ENCODE measurements at places on chromosomes 3 and 15. TPM values are rescaled to one million over a fixed set of nuclear protein-coding genes. Genes with fewer than 3 reads are reported as not detected.

GRCh38 chr3:114274929-114275328, 18.9 kb upstream of the TIGIT start:
- no peak overlapping the region for H3K4me3 ChIP-seq
- no peak for DNase-seq
- H3K27me3 ChIP-seq: no peaks in the 10 kb centered on the region

- peak; percentile 72 for DNase-seq
- H3K4me3 ChIP-seq: no peak overlapping the region
- H3K4me1 ChIP-seq: peaks cover 10% of the 10 kb centered on the region
- no peaks in the 10 kb centered on the region for H3K27me3 ChIP-seq
Observed at GRCh38 chr15:64991536-64992135, 1.9 kb upstream of the SPG21 start.

GRCh38 chr3:16514021-16514700, 662 bp upstream of the RFTN1 start:
- H3K4me1 ChIP-seq: peaks cover 16% of the 10 kb centered on the region
- H3K36me3 ChIP-seq: no peaks in the 10 kb centered on the region
- H3K4me3 ChIP-seq: peak overlapping the region; percentile 62

DNA sequence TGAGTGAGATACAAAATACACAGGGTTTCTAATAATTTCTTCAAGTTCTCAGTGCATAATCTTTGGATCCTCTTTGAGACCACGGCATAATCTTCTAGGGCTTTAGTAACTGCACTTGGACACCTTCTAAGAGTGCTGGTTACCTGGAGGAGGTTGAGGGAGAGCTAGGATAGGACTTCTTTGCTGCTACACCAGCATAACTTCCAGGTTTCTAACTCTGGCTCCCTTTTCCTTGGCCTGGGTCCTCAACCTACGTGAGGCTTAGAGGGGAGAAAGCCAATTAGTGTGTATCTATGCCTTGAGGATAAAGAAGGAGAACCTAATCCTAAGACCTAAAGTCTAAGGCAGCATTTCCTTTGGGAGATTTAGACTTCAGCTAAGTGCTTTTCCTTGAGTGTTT, 184.8 kb downstream of the LSAMP start:
- H3K4me3 ChIP-seq: no peak overlapping the region
- peaks cover 61% of the 10 kb centered on the region for H3K4me1 ChIP-seq
- no peaks in the 10 kb centered on the region for H3K27me3 ChIP-seq
- no peak overlapping the region for H3K27ac ChIP-seq
- DNase-seq: no peak

Gene GPR160
- total RNA-seq: 1.1 TPM

GRCh38 chr15:82709081-82709420, 624 bp downstream of the AP3B2 start:
- H3K36me3 ChIP-seq: no peaks in the 10 kb centered on the region
- H3K4me3 ChIP-seq: peak overlapping the region; percentile 54
- H3K4me1 ChIP-seq: no peaks in the 10 kb centered on the region
- H3K27me3 ChIP-seq: no peaks in the 10 kb centered on the region
- DNase-seq: no peak

Gene DISP2
- total RNA-seq: 0.16 TPM

DNA sequence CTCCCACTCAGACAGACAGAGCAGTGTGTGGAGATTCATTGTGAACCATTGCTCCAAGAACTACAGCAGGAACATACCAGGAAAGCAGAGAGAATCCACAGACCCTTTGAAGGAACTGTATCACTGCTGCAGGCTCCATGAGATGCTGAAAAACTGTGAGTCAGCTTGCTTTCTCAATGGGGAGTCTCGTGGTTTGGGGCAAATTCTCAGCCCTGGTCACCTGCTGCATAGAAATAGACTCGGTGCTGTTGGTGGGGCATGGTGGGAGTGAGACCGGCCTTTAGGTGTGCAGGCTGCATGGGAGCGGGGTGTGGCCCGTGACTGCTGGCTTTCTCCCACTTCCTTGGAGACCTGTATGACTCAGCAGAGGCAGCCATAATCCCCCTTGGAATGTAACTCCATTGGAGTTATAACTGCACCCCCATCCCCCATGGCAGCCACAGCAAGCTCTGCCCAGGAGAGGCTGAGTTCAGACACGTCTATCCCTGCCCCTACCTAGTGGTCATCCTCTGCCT, 35.6 kb downstream of the ALCAM start:
- H3K27ac ChIP-seq: no peak overlapping the region
- DNase-seq: peak; percentile 33
- H3K27me3 ChIP-seq: no peaks in the 10 kb centered on the region
- H3K4me1 ChIP-seq: no peaks in the 10 kb centered on the region
- no peak overlapping the region for H3K4me3 ChIP-seq
- no peaks in the 10 kb centered on the region for H3K36me3 ChIP-seq

- peaks cover 4% of the 10 kb centered on the region for H3K4me1 ChIP-seq
- no peak overlapping the region for H3K4me3 ChIP-seq
- H3K27ac ChIP-seq: no peak overlapping the region
Observed at GRCh38 chr3:24595796-24596195, 101.1 kb upstream of the THRB start.

DNA sequence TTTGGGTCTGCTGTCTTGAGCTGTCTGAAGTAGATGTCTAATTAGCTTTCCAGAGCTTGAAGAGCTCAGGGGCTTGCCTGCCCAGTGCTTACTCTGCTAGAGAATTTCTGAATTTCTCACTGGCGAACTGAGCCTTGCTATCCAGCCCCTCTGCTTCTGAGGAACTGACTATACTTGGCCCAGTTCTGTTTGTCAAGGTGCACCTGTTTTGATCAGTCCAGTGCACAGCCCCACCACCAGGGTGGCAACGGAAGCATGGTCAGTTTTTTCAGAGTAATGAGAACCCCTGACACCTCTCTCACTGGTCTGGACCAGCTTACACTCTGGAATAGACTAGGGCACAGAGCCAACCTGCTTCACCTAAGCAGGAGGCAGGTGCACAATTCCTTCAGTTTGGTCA, 25.2 kb downstream of the ITGB5 start:
- peak; percentile 34 for DNase-seq
- peak overlapping the region; percentile 77 for H3K27ac ChIP-seq
- H3K36me3 ChIP-seq: peaks cover 6% of the 10 kb centered on the region
- H3K4me3 ChIP-seq: no peak overlapping the region
- no peaks in the 10 kb centered on the region for H3K27me3 ChIP-seq

GRCh38 chr3:37183375-37183831, 9.0 kb upstream of the LRRFIP2 start:
- no peak overlapping the region for H3K4me3 ChIP-seq
- DNase-seq: no peak
- H3K36me3 ChIP-seq: no peaks in the 10 kb centered on the region
- H3K4me1 ChIP-seq: peaks cover 26% of the 10 kb centered on the region

- no peak overlapping the region for H3K27ac ChIP-seq
- no peaks in the 10 kb centered on the region for H3K27me3 ChIP-seq
- H3K4me3 ChIP-seq: no peak overlapping the region
- H3K36me3 ChIP-seq: no peaks in the 10 kb centered on the region
Observed at GRCh38 chr3:20870106-20870899, 684.3 kb upstream of the SGO1 start.

- H3K36me3 ChIP-seq: no peaks in the 10 kb centered on the region
- no peak for DNase-seq
- no peaks in the 10 kb centered on the region for H3K4me1 ChIP-seq
- H3K4me3 ChIP-seq: no peak overlapping the region
- no peak overlapping the region for H3K27ac ChIP-seq
- peaks cover 3% of the 10 kb centered on the region for H3K27me3 ChIP-seq
Observed at GRCh38 chr15:74762791-74763150, 14.1 kb downstream of the CYP1A2 start.

- no peak for DNase-seq
Observed at GRCh38 chr3:73364517-73364916, 260.2 kb downstream of the PDZRN3 start.

GRCh38 chr3:9087831-9088413, 124.7 kb upstream of the RAD18 start:
- no peak overlapping the region for H3K27ac ChIP-seq
- DNase-seq: no peak
- H3K4me3 ChIP-seq: no peak overlapping the region
- H3K4me1 ChIP-seq: peaks cover 9% of the 10 kb centered on the region
- no peaks in the 10 kb centered on the region for H3K36me3 ChIP-seq

All from sigmoid colon (tissue), 7 donors.